ENCODE measurements at places on chromosomes 13 and 19.
A peak's percentile ranks its signal among the peaks of the same experiment; 100 is the strongest.

- peak; percentile 46 for DNase-seq
Observed at GRCh38 chr13:52845766-52846566, 2.5 kb downstream of the PCDH8 start.

DNA sequence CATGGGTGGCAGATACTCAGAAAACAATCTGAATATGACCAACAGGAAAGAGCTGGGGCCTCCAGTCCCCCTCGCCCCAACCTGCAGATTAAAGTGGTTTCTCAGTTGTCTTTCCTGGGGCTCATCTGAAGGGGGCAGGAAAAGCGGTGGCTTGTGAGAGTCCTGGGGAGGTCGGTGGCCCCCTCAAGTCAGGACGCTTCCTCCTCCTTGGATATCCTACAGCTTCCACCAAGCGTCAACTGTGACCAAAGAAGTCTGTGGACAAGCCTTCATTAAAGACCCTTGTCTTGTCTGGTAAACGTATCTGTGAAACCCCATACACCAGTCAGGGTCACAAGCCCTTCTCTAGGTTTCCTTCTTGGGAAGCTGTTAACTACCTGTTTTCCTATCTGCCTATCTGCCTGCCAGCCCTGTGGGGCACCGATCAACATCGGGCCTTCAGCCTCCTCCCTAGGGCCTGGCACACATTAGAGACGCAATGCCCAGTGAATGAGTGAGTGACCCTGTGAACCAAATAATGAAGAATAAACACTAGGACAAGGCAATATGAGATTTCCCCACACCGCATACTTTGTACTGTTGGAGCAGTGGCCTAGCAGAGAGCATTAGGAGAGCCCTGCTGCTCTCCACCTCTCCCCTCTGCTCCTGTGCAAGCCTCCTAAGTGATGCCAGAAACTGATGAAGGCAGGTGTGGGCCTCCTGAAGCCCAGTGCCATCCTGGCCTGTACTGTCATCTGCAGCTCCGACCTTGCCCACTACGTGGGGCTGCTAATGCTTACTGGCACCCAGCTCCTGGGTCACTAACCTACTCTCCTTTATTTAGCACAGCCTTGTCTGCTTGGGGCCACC, 1317.8 kb downstream of the UQCRFS1 start:
- no peak for DNase-seq

GRCh38 chr13:48710160-48710559, 56.4 kb downstream of the CYSLTR2 start:
- no peak for DNase-seq

DNA sequence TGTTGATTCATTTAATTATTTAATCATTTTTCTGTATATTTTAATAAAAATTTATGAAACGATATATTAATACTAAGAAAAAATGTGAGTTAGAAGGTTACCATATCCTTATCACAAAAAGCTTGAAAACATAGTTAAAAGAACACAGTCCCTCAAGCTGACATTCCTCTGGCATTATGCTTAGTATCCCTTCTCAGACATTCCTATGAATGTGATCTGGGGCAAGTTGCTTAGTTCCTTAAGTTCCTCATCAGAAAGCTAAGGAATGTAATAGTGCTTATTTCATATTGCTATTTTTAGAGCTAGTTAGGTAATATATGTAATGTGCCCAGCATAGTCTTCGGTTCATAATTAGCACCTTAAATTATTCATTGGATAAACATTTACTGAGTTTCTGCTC, 122.8 kb downstream of the MTUS2 start:
- no peak for DNase-seq

DNA sequence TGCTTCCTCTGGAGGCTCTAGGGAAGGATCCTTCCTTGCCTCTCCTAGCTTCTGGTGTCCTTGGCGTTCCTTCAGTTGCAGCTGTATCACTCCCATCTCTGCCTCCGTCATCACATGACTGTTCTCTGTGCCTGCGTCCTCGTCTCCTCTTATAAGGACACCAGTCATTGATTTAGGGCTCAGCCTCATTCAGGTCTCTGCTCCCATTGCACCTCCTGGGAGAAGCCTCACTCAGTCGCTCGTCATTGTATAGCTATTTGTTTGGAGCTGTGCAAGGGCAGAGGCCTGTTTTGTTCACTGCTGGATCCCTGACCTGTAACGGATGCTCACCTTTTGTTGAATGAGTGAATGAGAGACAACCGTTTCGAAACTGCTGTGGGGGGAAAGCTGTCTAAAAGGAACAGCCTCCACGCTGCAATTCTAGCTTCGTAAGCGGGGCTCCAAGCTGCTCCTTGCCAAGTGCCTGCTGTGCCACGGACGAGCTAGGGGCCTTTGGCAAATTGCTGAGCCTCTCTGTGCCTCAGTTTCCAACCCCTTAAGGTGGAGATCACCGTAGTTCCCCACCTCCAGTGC, 17.2 kb downstream of the BRSK1 start:
- no peak for DNase-seq

DNA sequence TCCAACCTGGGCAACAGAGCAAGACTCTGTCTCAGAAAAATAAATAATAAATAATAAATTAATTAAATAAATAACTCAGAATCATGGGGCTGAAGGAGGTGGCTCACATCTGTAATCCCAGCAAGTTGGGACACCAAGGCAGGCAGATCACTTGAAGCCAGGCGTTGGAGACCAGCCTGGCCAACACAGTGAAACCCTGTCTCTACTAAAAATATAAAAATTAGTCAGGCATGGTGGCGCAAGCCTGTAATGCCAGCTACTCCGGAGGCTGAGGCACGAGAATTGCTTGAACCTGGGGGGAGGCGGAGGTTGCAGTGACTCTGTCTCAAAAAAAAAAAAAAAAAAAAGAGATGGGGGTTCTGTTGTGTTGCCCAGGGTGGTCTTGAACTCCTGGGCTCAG, 7.2 kb downstream of the TMEM38A start:
- no peak for DNase-seq

GRCh38 chr19:42285541-42285941, 16.4 kb upstream of the PRR19 start:
- no peak for DNase-seq

- DNase-seq: no peak
Observed at GRCh38 chr13:50320271-50320862, 305.1 kb downstream of the KCNRG start.

- DNase-seq: no peak
Observed at GRCh38 chr19:23521471-23521870, 126.2 kb upstream of the ZNF91 start.

GRCh38 chr13:51666374-51666773, 82.1 kb downstream of the WDFY2 start:
- DNase-seq: no peak

- DNase-seq: no peak
Observed at GRCh38 chr13:43360892-43361610, 337.7 kb downstream of the DNAJC15 start.

GRCh38 chr19:22617614-22618320, 16.4 kb upstream of the ZNF492 start:
- no peak for DNase-seq

- DNase-seq: peak; percentile 45
Observed at GRCh38 chr13:77698201-77699058, 943 bp downstream of the SLAIN1 start.

GRCh38 chr19:3196064-3196932, 10.6 kb downstream of the NCLN start:
- DNase-seq: no peak

- no peak for DNase-seq
Observed at GRCh38 chr19:14906711-14907110, 20.8 kb upstream of the OR7A17 start.

GRCh38 chr13:36555151-36555986, 118.5 kb upstream of the SERTM1 start:
- DNase-seq: no peak

DNA sequence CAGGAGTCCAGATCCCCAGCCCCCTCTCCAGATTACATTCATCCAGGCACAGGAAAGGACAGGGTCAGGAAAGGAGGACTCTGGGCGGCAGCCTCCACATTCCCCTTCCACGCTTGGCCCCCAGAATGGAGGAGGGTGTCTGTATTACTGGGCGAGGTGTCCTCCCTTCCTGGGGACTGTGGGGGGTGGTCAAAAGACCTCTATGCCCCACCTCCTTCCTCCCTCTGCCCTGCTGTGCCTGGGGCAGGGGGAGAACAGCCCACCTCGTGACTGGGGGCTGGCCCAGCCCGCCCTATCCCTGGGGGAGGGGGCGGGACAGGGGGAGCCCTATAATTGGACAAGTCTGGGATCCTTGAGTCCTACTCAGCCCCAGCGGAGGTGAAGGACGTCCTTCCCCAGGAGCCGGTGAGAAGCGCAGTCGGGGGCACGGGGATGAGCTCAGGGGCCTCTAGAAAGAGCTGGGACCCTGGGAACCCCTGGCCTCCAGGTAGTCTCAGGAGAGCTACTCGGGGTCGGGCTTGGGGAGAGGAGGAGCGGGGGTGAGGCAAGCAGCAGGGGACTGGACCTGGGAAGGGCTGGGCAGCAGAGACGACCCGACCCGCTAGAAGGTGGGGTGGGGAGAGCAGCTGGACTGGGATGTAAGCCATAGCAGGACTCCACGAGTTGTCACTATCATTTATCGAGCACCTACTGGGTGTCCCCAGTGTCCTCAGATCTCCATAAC, at the start of gene APOE:
APOE (plus strand) TSS at position 360 of the 724 bp plus-strand sequence. CDS start 829 bp downstream, outside the sequence.
- no peak for DNase-seq

- no peak for DNase-seq
Observed at GRCh38 chr13:79829880-79830279, 348.9 kb downstream of the NDFIP2 start.

GRCh38 chr13:48094404-48094780, 512 bp downstream of the MED4 start:
- peak; percentile 13 for DNase-seq

GRCh38 chr19:4229179-4229931, at the start of gene EBI3:
Gene EBI3, plus strand, starts transcription at chr19:4229523. Its CDS starts 28 bp downstream, at chr19:4229551.
- DNase-seq: peak; percentile 89

- DNase-seq: peak; percentile 38
Observed at GRCh38 chr19:38664503-38665211, 17.2 kb downstream of the ACTN4 start.

- DNase-seq: no peak
Observed at GRCh38 chr19:43688059-43688701, 18.2 kb upstream of the PLAUR start.

GRCh38 chr19:50434525-50434924, 1.8 kb downstream of the MYBPC2 start:
- DNase-seq: no peak

GRCh38 chr19:48646722-48647216, 782 bp upstream of the CA11 start:
- no peak for DNase-seq

- no peak for DNase-seq
Observed at GRCh38 chr19:22144394-22144793, 52.4 kb downstream of the ZNF676 start.

DNA sequence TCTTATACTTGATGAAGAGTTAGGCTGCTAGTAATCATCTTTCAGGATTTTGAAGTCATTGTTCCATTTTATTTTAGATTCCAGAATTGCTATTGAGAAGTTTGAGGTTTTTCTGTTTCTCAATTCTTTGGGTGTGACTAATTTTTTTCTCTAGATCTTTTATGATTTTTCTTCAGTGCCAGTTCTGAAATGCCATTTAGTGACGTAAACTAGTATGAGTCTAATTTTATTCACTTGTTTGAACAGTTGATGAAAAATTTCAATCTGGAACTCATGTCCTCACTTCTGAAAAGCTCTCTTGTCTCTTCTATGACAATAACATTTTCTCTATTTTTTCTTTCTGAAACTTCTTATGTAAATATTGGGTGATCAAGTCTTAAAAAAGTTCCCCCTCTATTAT, 188.5 kb upstream of the HTR2A start:
- no peak for DNase-seq

Measured in GM10248 (cell line).